Bone marrow (tissue), 2 donors: ENCODE measurements at places on chromosomes 11 and 22.

- no peak for DNase-seq
Observed at GRCh38 chr11:70671611-70672010, 273.3 kb downstream of the CTTN start.

DNA sequence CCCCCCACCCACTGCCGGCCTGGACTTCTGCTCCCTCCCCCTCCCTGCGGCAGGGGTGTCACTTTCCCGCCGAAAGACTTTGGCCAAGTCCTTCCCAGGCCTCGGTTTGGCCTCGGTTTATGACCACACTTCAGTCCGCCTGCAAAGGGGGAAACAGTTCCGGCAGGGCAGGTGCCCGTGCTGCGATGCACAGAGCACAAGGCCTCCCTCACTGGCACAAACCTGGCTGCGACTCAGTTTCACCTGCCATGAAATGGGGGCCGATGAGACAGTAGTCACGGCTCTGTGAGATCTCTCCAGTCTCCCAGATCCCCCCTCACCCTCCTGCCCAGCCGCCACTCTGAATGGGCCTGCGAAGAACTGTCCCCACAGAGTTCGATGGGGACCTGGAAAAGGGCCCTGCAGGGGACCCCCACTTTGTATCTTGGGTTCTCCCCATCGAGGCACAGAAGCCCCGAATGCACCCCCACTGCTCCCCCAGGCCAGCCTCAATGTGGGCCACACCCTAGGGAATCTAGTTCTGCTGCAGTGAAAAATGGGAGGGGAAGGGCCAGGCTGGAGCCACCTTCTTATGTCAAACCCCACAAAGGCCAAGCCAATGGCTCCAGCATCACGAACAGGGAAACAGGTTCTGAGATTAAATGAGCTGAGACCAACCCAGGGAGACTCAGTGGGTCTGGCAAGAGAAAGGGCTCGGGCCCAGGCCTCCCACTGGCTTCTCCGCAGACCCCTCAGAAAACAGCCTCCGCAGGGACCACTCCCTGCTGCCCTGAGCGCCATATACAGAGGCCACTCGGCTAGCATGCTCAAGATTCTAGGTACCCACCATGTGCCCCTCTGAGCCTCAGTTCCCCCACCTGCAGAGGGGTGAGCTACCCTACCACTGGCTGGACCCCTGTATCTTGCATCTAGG, 29.0 kb downstream of the ARVCF start:
- DNase-seq = no peak

DNA sequence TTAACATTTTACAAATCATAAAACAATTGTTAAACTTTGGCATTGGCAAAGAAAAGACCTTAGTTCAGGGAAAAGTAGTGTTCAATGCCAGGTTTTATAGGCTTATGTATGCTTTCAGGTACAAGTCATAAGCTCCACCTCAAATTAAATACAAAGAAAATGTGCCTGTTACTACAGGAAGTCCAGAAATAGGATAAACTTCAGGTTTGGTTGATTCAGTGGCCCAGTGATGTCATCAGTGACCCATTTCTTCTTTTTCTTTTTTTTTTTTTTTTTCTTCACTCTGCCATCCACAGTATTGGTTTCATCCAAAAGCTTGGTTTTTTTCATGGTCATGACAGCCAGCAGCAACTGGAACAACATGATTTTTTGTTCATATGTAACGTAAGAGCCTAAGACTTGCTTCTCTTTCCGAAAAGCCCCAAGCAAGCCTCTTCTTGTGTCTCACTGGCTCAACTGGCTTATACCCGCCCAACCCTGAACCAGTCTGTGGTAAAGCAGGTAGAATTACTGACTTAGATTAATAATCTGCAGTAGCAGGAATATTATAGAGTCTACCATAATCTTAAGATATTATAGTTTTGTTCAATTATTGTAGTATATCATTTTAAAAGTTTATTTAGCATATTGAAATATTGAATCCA, 46.2 kb downstream of the TTC17 start:
- DNase-seq = no peak

DNA sequence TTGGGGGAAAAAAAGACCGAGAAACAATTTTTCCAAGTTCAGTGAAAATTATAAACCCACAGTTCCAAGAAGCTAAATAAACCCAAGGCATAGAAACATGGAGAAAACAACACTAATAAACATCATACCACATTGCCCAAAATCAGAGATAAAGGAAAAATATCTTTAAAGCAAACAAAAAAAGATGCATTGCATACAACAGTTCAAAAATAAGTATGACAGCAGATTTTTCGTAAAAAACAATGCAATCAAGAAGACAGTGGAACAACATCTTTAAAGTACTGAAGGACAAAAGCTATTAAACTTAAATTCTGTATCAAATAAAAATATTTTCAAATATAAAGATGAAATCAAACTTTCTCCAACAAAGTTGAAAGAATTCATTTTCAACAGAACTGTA, 921.3 kb downstream of the METTL15 start:
- DNase-seq = no peak

- DNase-seq = no peak
Observed at GRCh38 chr22:24133187-24133965, 47.9 kb upstream of the SUSD2 start.

- DNase-seq = no peak
Observed at GRCh38 chr11:10496296-10496936, 41.4 kb downstream of the AMPD3 start.
